A549 treated with dexamethasone at 1 μM for 4 hours (cell line): ENCODE measurements at places on chromosomes 1 and 21. TPM values are rescaled to one million over a fixed set of nuclear protein-coding genes. Genes with fewer than 3 reads are reported as not detected.

The USP24 gene
- 14.2 to 18.1 TPM (median 17.4 TPM) in 5 replicates for total RNA-seq

The CD1B gene
- not detected in 5 replicates for total RNA-seq

The GNAT2 gene
- total RNA-seq: 0.08 to 0.38 TPM (median 0.15 TPM) in 5 replicates

The CFAP107 gene
- total RNA-seq: not detected in 5 replicates

The DCDC2B gene
- not detected in 5 replicates for total RNA-seq

The MYBPHL gene
- 0.09 to 0.12 TPM in 2 of 5 replicates, not detected in the others for total RNA-seq

The GJC2 gene
- 0.14 to 0.47 TPM (median 0.27 TPM) in 5 replicates for total RNA-seq

The LCE2C gene
- not detected in 5 replicates for total RNA-seq

The CITED4 gene
- 54.7 to 111 TPM (median 82.3 TPM) in 5 replicates for total RNA-seq

The RSPH1 gene
- 0.46 to 1.0 TPM (median 0.61 TPM) in 5 replicates for total RNA-seq

The FAM3B gene
- 0.09 TPM in 1 of 5 replicates, not detected in the others for total RNA-seq

The BRINP2 gene
- total RNA-seq: 0.13 to 0.27 TPM (median 0.18 TPM) in 5 replicates

The ANKRD35 gene
- 0.04 to 0.07 TPM (median 0.06 TPM) in 5 replicates for total RNA-seq

The GNG4 gene
- total RNA-seq: 12.5 to 15.5 TPM (median 13.0 TPM) in 5 replicates

The C8A gene
- total RNA-seq: not detected in 5 replicates

The BACE2 gene
- 22.3 to 24.5 TPM (median 23.6 TPM) in 5 replicates for total RNA-seq

The PLA2G2F gene
- not detected in 5 replicates for total RNA-seq

The CTSS gene
- 15.1 to 17.0 TPM (median 16.4 TPM) in 5 replicates for total RNA-seq

The OR10R2 gene
- not detected in 5 replicates for total RNA-seq

The HRNR gene
- not detected in 5 replicates for total RNA-seq

The RYR2 gene
- 0.02 to 0.06 TPM (median 0.04 TPM) in 4 of 5 replicates, not detected in the other for total RNA-seq

The RHD gene
- total RNA-seq: not detected in 5 replicates

The CDC42BPA gene
- total RNA-seq: 8.7 to 12.8 TPM (median 11.4 TPM) in 5 replicates

The ZSCAN20 gene
- 1.6 to 2.4 TPM (median 1.9 TPM) in 5 replicates for total RNA-seq

The FCRL1 gene
- total RNA-seq: not detected in 5 replicates

The TRAF5 gene
- 6.6 to 9.0 TPM (median 7.7 TPM) in 5 replicates for total RNA-seq

The OR2L5 gene
- total RNA-seq: not detected in 5 replicates

The RAB3B gene
- 5.4 to 8.9 TPM (median 7.4 TPM) in 5 replicates for total RNA-seq

The LCE1E gene
- total RNA-seq: not detected in 5 replicates

The WNT3A gene
- 0.02 to 0.07 TPM (median 0.04 TPM) in 4 of 5 replicates, not detected in the other for total RNA-seq

The TEX38 gene
- not detected in 5 replicates for total RNA-seq

The OR2L13 gene
- total RNA-seq: not detected in 5 replicates

The IL19 gene
- total RNA-seq: 0.06 TPM in 1 of 5 replicates, not detected in the others

The SPATA45 gene
- total RNA-seq: 0.20 to 0.46 TPM (median 0.42 TPM) in 3 of 5 replicates, not detected in the others

The DNASE2B gene
- 0.10 TPM in 1 of 5 replicates, not detected in the others for total RNA-seq

The CELA3A gene
- total RNA-seq: not detected in 5 replicates

The F5 gene
- total RNA-seq: 0.09 to 0.36 TPM (median 0.12 TPM) in 5 replicates

The NIBAN1 gene
- total RNA-seq: 0.85 to 1.2 TPM (median 1.1 TPM) in 5 replicates

The FAM229A gene
- total RNA-seq: 1.2 to 3.3 TPM (median 2.6 TPM) in 5 replicates

The CLCC1 gene
- total RNA-seq: 13.9 to 19.3 TPM (median 18.4 TPM) in 5 replicates

The PEX19 gene
- 20.8 to 25.2 TPM (median 23.4 TPM) in 5 replicates for total RNA-seq

The MMP23B gene
- total RNA-seq: 0.46 to 0.79 TPM (median 0.61 TPM) in 4 of 5 replicates, not detected in the other

The LCE3D gene
- 2.1 to 4.5 TPM (median 3.6 TPM) in 5 replicates for total RNA-seq

The LRRC71 gene
- 0.08 to 0.12 TPM (median 0.10 TPM) in 5 replicates for total RNA-seq

The GUCA2B gene
- total RNA-seq: 0.20 to 0.37 TPM (median 0.23 TPM) in 3 of 5 replicates, not detected in the others

The BSDC1 gene
- total RNA-seq: 17.4 to 21.5 TPM (median 20.1 TPM) in 5 replicates

The ALPL gene
- total RNA-seq: 0.30 to 0.53 TPM (median 0.43 TPM) in 5 replicates

The ADAMTS1 gene
- total RNA-seq: 0.07 to 0.27 TPM (median 0.22 TPM) in 5 replicates

The PAPPA2 gene
- 0.01 to 0.02 TPM (median 0.01 TPM) in 4 of 5 replicates, not detected in the other for total RNA-seq

The UTS2 gene
- not detected in 5 replicates for total RNA-seq
